ENCODE measurements at places on chromosomes 13 and 19. TPM values are rescaled to one million over a fixed set of nuclear protein-coding genes. Genes with fewer than 3 reads are reported as not detected.

DNA sequence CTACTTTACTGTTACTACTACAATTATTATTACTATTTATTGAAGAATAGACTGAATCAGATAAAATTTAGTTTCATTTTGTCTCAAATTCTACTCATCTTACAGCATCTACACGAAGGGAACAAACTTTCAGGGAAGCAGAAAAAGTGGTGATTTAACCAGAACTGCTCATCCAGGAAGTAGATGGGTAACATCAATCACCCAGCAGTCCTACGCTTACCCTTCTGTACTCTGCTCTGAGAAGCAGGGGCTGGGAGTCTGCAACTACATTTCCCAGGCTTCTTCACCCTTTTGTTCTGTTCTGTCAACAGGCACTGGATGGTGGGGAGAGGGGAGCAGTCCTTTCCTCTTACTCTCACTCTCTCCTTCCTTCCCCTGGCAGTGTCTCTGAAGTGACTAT is 31.4 kb upstream of the GGACT start:
- DNase-seq: no peak

The KIR2DL1 gene
- not detected for total RNA-seq

The TNNI3 gene
- not detected for total RNA-seq

DNA sequence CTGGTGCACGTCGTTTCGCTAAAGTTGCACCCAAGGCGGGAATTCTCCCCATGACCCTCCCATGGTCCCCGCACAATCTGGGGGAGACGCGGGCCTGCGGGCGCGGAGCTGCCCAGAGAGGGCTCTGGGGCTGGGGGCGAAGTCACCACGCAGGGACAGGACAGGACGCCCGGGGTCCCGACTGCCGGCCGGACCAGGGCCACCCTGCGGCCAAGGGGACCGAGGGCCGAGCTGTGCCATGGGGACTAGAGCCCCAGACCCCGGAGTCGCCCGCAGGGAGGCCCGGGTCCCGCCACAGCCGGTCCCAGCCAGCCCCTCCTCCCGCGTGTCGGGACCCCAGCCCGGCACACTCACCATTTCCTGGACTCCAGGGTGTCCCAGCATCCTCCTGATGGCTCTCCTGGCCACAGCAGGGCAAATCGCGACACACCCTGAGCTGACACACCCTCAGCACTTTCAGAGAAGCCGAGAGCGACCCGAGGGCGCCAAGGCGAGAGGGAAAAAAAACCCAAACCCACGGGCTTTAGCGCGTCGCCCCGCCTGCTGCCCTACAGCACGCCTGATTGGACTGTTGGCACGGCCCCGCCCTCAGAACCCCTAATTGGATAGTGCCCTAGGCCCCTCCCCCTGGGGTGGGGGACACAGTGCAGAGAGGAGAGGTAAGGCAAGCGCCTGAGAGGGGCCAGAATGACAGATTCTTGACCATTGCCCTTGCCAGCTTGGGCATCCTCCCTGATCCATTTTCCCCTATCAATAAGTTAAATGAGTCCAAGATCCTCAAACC is 28.6 kb downstream of the ZNF44 start:
- DNase-seq: no peak

GRCh38 chr19:36604656-36605100 is 435 bp upstream of the ZNF382 start:
- DNase-seq: peak; percentile 82

The KIR3DL1 gene
- total RNA-seq: not detected

The ACTN4 gene
- total RNA-seq: 287 TPM

The CD70 gene
- 55.4 TPM for total RNA-seq

DNA sequence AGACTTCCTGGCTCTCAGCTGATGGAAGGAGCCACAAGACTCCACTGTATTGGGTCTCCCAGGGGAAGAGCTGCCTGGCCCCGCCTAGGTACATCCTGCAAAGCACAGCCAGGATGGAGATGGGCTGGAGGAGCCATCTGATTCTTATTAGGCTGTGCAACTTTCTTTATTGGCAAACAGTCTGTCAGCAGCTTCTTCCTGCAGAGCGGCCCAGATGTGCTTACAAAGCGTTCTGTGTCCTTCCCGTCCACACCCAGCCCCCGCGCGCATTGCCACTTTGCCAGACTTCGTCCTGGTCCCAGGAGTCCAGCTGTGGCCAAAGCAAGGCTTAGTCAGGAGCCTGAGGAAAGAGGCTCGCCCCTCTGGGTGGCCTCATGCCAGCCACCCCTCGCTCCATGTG is 409.3 kb downstream of the ZNF536 start:
- DNase-seq: no peak

DNA sequence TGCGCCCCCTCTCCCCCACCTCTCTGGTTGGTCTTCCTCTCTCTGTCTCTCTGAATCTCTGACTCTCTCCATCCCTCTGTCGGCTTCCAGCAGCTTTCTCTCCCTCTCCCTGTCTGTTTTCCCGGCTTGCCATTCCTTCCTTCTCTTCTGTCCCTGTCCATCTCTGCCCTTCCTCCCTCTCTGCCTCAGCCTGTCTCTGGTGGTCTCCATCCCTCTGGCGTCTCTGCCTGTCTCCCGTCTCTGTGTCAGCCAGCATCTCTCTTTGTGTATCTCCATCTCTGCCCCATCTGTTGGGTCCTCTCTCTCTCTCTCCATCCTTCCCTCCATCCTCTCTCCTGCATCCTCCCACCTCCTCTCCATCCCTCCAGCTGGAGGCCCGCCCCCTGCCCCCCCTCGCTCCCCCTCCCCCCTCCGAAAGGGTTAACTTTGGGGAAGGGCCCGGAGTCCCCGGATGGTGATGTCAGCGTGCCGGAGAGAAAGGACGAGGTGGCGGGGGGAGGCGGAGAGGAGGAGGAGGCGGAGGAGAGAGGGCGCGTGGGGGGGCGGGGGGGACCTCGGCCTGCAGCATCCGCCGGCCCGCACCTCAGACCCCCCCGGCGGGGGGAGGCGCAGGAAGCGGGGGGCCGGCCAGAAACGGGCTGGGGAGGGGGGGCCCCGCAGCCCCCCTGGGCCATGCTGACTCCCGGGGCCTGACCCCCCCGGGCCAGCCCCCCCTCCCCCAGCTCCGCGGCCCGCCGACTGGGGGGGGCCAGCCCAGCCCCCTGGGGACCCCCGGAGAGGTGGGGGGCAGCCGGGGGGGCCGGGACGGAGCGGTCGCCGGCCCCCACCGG is at the start of gene BRSK1:
BRSK1 (plus strand) TSS at position 450 of the 830 bp plus-strand sequence. CDS start 446 bp downstream, outside the sequence.
- peak; percentile 34 for DNase-seq

GRCh38 chr13:41956272-41956671 is 4.6 kb downstream of the VWA8 start:
- no peak for DNase-seq

The C1QTNF9B gene
- total RNA-seq: not detected

The NLRP5 gene
- total RNA-seq: not detected

The ZNF723 gene
- total RNA-seq: not detected

The PGLYRP2 gene
- 0.07 TPM for total RNA-seq

The ZNF525 gene
- 16.5 TPM for total RNA-seq

The CGB5 gene
- not detected for total RNA-seq

GRCh38 chr13:40485611-40486517 is 180.6 kb downstream of the FOXO1 start:
- peak; percentile 50 for DNase-seq

- DNase-seq: no peak
Measured at GRCh38 chr19:51122112-51122981, 2.4 kb upstream of the SIGLEC9 start.

DNA sequence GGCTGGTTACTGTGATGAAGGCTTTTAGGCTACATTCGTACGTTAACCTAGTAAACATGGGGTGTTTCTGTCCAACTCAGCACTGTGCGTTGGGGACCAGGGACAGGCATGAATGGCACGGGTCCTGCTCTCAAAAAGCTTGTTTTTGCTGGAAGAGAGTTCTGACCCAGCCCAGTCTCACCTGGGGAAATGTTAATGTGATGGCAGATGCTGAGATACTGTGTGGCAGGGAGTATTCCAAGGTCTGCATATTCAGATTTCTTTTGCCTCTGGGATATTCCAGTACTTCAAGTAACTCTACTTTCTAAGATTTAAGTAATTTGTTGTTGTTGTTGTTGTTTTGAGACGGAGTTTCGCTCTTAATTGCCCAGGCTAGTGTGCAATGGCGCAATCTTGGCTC is 13.7 kb downstream of the CUL4A start:
- no peak for DNase-seq

The ZNF841 gene
- total RNA-seq: 16.1 TPM

The ATP1A3 gene
- total RNA-seq: 1.4 TPM

The ZNF730 gene
- total RNA-seq: 0.21 TPM

GRCh38 chr13:30398601-30399072 is 23.7 kb upstream of the UBE2L5 start:
- DNase-seq: no peak

- no peak for DNase-seq
Measured at GRCh38 chr13:104270731-104271130, 1204.5 kb upstream of the SLC10A2 start.

DNA sequence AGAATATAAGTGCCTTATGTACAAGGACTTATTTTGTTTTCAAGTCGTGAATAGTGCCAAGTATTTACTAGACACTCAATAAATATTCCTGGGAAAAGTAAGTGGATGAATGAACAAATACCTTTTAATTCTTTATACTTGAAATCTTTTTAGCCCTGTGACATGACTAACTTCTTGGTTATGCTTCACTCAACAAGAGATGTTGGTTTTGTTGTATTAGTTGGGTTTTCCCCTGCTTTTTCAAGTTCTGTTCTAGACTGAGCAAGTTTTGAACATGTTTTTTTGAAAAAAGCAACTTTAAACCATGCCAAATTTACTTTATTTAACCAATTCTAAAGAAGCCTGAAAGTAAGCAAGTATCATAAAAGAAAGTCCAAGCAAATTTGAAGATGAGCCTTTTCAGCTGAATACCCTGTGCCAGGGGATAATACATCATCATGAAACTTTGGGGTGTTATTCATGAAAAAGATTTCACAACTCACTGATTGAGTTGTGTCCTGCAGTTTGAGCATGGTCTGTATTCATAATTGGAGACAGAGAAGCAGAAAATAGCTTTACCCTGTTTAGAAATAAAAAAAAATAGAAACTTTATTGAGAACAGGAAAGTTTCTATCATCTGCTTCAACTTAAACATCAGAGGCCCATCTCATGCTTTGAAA is 11.1 kb downstream of the LMO7 start:
- no peak for DNase-seq

DNA sequence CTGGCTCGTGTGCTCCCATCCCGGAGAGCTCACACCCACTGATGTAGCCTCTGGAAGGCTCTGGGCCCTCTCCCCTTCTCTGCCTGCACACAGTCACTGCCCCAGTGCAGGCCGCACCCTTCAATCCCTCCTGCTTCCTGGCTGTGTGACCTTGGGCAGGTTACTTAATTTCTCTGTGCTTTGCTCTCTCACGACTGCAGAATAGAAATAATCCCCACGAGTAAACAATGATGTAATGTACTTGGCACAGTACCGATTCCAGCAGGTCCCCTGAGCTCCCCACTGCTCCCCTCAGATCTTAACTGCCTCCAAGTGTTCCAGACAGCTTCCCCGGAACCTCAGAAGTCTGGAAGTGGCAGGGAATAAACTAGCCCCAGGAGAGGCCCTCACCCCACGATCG is 16.1 kb downstream of the LIG1 start:
- no peak for DNase-seq

The UGGT2 gene
- total RNA-seq: not detected

Measured in activated T-helper 1 cell treated with anti-CD3 and anti-CD28 coated beads, Interleukin-12 subunit alpha, Interleukin-12 subunit beta, Interleukin-2, Interleukin-4 antibody, amounts not matched to agents 30 ng/mL and 10 ng/mL and 1 ng/mL, durations not matched to agents 14 hours and 24 hours and 36 hours (primary cell).